Bronchial smooth muscle cell (primary cell): ENCODE measurements at places on chromosomes 5 and 9. TPM values are rescaled to one million over a fixed set of nuclear protein-coding genes. Genes with fewer than 3 reads are reported as not detected.

The NMUR2 gene
- total RNA-seq: not detected in 2 replicates

The MAMDC4 gene
- total RNA-seq: 0.32 and 1.1 TPM in 2 replicates

The RAB14 gene
- 10.0 and 20.5 TPM in 2 replicates for total RNA-seq

The TUBB4B gene
- 84.7 and 125 TPM in 2 replicates for total RNA-seq

The MBLAC2 gene
- 2.8 and 3.0 TPM in 2 replicates for total RNA-seq

The NR2F1-AS1 gene
- total RNA-seq: 35.8 and 43.1 TPM in 2 replicates

The PROB1 gene
- 0.26 and 1.3 TPM in 2 replicates for total RNA-seq
